Activated CD8-positive, alpha-beta memory T cell treated with anti-CD3 and anti-CD28 coated beads for 4 hours (primary cell): ENCODE measurements at places on chromosomes 12 and 14.

GRCh38 chr12:6430124-6430989 is 14.4 kb upstream of the CD27 start:
- DNase-seq, result no peak

DNA sequence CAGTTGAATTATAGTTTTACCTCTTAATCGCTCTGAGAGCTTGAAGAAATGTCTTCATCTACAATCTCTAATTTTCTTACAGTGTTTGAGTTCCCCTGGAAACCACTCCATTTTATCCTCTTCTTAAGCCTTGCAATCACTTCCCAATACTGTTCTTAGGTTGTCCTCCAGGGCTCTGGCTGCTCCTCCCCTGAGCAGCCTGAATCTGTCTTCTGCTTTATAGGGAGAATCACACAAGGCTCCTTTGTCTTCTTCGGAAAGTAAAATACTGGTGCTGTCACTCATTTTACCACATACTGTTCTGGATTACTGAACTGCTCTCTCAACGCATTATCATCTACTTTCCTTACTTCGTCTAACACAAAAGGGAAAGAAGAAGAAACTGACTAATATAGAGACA is 133.7 kb downstream of the MDGA2 start:
- DNase-seq, result no peak

- no peak for DNase-seq
Observed at GRCh38 chr12:39112064-39112463, 206.7 kb upstream of the CPNE8 start.

DNA sequence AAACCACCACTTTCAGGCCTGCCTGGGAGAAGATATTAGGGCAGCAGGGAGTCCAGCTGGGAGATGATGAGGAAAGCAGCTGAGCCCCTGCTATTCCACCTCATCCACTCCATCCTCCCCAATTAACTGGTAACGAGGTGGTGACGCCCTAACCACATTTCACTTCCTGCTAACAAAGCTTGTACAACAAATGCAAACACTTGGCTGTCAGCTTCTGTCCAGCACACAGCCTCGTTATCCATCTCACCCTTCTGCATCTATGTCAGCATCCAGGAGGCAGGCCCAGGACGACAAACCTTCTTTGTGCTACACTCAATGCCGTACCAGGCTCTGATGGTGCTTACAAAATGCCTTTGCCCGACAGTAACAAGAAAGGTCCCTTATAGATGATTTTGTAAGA is 225.4 kb downstream of the APAF1 start:
- DNase-seq, result no peak

DNA sequence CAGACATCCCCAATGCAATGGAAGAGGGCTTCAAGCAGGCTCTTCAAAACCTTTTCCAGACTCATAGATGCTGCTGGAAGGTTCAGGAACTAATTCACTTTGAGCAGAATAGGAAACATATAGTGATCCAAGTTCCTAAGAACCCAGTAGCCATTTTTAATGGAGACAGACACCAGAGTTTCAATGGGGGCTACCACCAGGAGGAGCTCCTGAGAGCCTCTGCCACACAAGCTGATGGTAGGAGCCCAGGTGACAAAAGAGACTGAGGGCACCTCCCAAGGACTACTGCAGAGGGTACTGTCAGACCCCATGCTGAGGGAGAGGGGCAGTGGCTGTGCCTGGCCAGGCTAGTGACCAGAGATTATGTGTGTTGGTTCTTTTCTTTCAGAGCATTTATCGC is 45.9 kb downstream of the IFNG start:
- DNase-seq, result no peak
